SHP77 treated with DMSO at 0.1 percent for 48 hours (cell line): ENCODE measurements at places on chromosomes 4 and X.

- DNase-seq = no peak
Measured at GRCh38 chr4:6785572-6785925, 3.0 kb downstream of the KIAA0232 start.

DNA sequence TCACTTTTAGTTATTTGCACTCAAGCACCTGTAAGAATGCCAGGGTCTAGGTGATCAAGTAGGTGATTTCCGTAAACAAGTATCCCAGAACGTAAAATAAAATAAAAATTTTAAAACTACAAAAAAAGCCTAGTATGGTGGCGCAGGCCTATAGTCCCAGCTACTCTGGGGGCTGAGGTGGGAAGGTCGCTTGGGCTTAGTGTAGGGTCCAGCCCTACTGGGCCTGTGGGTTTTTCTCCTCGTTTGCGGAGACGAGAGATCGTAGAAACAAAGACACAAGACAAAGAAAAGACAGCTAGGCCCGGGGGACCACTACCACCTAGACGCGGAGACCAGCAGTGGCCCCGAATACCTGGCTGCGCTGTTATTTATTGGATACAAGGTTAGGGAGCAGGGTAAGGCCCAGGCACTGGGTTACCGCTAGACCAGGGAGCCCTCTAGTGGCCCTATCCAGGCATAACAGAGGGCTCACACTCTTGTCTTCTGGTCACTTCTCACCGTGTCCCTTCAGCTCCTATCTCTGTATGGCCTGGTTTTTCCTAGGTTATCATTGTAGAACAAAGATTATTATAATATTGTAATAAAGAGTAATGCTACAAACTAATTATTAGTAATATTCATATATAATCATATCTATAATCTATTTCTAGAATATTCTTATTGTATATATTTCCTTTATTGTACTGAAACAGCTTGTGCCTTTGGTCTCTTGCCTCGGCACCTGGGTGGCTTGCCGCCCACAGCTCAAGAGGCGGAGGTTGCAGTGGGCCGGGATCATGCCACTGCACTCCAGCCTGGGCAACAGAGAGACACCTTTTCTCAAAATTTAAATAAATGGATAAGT, 38.4 kb downstream of the SAGE1 start:
- peak; percentile 10 for DNase-seq

DNA sequence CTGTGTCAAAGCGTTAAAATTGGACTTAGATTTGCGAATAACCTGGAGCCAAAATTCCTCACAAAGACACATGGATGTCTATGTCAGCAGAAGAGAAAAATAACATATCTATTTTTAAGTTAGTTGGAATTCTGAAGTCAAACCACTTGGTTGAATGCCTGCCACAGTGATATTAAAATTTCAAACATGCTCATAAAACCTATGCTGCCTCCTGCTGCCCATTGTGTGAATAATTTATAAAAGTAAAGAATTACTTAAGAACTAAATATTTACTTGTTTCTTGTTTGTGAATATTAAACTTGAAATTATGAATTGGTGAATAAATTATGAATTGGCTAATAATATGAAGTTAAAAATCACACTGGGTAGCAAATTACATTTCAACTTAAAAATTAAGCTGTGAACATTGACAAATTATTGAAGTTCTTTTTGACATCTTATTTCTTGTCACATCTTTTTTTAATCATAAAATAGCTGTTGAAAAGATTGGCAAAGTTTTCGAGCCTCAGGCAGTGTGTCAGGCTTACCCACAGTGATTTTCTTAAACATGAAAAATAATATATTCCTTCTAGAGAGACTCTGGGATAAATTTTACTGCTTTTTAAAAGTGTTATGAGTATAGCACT, 35.4 kb downstream of the FABP2 start:
- DNase-seq = no peak

DNA sequence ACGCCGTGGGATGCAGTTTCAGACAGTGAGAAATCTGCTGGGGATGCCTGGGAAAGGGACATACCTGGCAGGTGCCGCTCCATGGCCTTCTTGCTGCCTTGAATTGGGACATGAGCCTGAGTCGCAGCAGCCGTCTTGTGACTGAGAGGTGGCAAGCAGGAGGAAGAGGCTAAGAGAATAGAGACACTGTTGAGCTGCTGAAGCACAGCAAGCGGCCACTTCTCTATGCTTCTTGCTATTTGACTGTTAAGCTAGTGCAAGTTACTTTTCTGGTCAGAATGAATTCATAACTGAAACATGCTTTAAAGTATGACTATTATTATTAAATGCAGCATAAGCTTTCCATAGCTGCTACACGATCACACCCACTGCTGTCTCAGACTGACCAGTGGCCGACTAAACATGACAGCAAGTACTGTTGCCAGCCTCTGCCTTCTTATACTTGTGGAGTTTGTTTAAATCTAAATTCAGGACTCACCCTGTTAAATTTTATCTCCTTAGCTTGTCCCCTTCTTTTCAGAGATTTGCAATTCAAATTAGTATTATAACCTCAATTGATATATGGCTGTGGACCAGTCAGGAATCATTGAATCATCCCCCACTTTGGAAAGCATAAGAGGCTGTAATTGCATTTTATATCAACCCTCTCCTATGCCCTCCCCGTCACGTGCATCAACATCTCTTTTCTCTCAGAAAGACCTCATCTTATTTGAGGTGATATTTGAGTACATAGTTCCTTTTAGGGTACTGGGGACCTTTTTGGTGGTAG, 24.8 kb upstream of the ACSL1 start:
- no peak for DNase-seq

GRCh38 chrX:39008549-39008948, 207.3 kb downstream of the MID1IP1 start:
- DNase-seq = no peak

DNA sequence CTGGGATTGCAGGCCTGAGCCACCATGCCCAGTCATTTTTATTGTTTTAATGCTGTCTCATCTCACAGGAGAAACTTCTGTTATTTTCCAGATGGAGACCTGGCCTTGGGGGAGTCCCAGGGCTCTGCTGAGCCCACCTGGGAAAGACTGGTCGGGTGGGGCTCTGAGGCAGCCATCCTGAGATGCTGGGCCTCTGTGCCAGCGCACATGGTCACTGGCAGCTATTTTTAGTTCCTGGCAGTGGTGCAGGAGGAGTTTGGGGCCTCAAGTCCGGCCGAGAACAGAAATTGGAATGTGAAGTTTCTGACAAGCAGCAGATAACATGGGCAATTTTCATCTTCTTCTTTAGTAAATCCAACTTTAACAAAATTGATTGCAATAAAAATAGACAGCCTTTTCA, 44.5 kb downstream of the SORCS2 start:
- no peak for DNase-seq

- no peak for DNase-seq
Measured at GRCh38 chr4:69057620-69058409, 38.5 kb upstream of the UGT2B7 start.

GRCh38 chrX:8305350-8305749, 134.3 kb upstream of the VCX2 start:
- DNase-seq = no peak

DNA sequence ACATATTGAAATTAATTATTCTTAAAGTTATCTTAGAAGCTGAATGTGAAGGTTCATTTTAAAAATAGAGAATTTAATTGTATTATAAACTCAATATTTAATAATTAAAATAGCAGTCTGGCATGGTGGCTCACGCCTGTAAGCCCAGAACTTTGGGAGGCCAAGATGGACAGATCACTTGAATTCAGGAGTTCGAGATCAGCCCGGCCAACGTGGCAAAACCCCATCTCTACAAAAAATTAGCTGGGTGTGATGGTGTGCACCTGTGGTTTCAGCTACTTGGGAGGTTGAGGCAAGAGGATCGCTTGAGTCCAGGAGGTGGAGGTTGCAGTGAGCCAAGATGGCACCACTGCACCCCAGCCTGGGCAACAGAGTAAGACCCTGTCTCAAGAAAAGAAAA, 659.9 kb upstream of the AGA start:
- no peak for DNase-seq

- peak; percentile 3 for DNase-seq
Measured at GRCh38 chrX:130975947-130976346, 72.9 kb upstream of the ENOX2 start.

GRCh38 chrX:139725720-139726119, 17.8 kb upstream of the MCF2 start:
- DNase-seq = no peak

GRCh38 chrX:7316887-7317286, 168.9 kb upstream of the PUDP start:
- DNase-seq = no peak

DNA sequence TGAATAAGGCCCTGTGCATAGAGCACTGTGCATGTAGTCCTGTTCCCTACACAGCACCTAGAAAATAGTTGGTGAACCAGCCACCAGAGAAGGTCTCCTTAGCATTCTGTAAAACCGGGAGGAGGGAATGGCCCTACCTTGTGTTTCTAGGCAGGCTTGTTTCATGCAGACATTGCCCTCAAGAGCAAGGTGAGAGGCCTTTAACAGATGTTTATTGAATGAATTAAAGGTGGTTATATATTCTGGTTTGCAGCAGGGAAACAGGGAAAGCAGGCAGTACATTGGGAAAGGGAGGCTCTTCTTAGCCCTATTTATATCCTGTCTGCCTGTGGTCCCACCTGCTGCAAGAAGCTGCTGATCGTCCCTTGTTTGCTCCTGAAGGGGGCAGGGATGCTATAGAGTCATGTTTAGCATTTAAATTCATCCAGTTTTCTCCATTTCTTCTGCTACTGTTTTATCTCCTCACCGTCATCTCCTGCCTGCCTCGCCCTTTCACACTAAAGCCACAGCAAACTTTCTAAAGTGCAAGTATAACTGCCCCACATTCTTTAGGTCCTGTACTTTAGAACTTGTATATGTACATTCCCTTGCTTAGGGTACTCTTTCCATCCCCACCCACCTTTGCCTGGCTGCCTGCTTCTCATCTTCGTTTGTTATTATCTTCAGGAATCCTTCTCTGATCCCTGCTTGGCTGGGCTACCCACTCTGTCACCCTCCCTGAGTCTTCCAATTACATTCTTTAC, 60.3 kb downstream of the EGF start:
- DNase-seq = no peak

- DNase-seq = no peak
Measured at GRCh38 chrX:134324359-134324758, 87.4 kb downstream of the CCDC160 start.

GRCh38 chr4:6607368-6608055, 32.5 kb downstream of the MAN2B2 start:
- no peak for DNase-seq

DNA sequence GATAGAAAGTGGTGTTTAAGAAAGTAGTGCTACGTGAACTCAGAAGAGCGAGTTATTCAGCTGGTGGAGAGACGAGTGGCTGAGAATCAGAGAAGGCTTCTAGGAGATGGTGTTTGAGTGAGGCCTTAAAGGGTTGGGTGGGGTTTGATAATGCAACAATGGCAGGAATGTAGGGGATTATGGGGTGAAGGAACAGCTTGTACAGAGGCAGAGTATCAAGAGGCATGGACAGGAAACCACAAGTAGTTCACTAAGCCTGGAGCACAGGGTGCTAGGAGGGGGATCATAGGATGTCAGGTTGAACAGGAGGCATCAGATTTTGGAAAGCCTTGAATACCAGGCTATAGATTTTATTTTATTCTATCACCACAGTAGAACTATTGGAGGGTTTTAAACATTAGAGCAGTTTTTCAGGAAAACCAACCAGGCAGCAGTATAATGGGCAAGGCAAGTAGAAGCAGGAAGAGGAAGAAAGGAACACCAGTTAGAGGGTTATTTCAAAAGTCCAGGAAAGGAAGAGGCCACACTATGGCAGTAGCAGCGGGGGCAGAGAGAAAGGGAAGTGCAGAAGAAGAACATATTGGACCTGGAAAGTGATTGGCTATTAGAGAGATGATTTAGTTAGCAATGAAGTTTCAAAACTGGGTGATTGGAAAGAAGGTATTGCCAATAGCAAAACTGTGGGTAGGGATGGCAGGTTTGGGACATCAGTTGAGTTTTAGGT, 99.2 kb downstream of the DOCK11 start:
- DNase-seq = no peak

GRCh38 chr4:162352580-162353107, 188.8 kb upstream of the FSTL5 start:
- no peak for DNase-seq

GRCh38 chr4:6916587-6917460, 7.2 kb downstream of the TBC1D14 start:
- DNase-seq = no peak

- no peak for DNase-seq
Measured at GRCh38 chrX:7269991-7270390, 122.0 kb upstream of the PUDP start.

- DNase-seq = no peak
Measured at GRCh38 chr4:39410415-39410814, 3.7 kb downstream of the KLB start.

- DNase-seq = no peak
Measured at GRCh38 chrX:54157561-54157960, 25.5 kb downstream of the FAM120C start.
